ENCODE measurements at places on chromosomes 11 and 22. TPM values are rescaled to one million over a fixed set of nuclear protein-coding genes. Genes with fewer than 3 reads are reported as not detected.

GRAP2 gene
- total RNA-seq = 75.6 TPM

DNA sequence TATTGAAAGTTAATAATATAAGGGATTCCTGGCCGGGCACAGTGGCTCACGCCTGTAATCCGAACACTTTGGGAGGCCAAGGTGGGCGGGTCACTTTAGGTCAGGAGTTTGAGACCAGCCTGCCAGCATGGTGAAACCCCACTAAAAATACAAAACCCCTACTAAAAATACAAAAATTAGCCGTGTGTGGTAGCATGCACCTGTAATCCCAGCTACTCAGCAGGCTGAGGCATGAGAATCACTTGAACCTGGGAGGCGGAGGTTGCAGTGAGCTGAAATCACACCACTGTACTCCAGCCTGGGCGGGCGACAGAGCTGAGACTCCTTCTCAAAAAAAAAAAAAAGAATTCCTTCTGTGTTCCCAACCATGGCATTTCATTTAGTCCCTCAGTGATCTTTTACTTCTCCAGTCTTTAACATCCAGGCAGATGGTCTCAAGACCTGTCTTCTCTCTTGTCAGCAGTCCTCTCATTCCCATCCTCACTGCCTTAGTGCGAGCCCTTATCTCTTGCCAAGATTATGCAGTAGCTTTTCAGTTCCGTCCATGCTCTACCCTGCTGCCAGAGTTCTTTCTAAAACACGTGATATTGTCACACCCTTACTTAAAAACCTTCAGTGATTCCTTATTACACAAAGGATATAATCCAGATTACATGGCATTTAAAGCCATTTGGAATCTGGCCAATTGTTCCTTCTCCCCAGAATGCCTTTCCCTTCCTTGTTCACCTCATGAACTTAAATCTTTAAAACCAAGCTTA is 17.9 kb downstream of the RTN3 start:
- DNase-seq = no peak

GPHA2 gene
- 0.49 TPM for total RNA-seq

TMEM191B gene
- total RNA-seq = 12.7 TPM

CABP4 gene
- total RNA-seq = 8.5 TPM

CLMP gene
- total RNA-seq = 0.19 TPM

GRCh38 chr11:1906611-1907423 is 12.7 kb upstream of the TNNT3 start:
- DNase-seq = no peak

GRCh38 chr11:75574698-75575602 is 12.9 kb downstream of the SERPINH1 start:
- DNase-seq = no peak

DNA sequence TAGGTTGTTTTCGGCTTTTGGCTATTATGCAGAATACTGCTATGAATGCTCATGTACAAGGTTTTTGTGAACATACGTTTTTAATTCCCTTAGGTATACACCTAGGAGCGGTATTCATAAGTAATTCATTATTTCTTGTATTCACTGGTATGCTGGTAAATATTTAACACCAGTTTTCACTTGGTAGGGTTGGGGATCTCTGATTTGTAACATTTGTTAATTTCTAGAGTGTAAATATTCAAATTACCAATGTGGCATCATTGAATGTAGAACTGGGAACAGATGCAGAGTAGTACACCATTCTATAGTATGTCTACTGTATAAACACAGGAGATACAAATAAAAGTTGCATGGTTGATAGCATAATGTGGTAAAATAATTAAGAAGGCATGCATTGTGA is 16.3 kb downstream of the GVQW3 start:
- DNase-seq = no peak

DNA sequence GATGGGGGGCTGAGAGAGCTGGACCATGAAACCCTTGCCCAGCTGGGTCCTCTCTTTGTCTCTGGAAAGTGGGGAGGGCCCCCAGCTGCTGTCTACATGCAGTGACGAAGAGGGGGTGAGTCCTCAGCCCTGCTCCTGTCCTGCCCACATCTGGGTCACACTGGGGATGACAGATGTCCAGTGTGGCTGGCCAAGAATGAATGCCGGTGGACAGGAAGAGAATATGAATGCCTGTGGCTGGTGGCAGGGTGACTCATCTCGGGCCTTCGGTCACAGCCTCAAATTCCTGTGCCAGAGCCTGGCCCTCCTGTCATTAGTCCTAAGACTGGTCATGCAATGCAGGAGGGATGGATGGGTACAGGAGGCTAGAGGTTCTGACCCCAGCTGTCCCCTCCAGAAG is 2.2 kb upstream of the PNPLA3 start:
- DNase-seq = no peak

GRCh38 chr22:34111210-34111824 is 191.0 kb upstream of the LARGE1 start:
- DNase-seq = no peak

CHST1 gene
- not detected for total RNA-seq

Data from CD4-positive, alpha-beta T cell (primary cell).